Peyer's patch (tissue), 4 donors: ENCODE measurements at places on chromosomes 2 and 18. TPM values are rescaled to one million over a fixed set of nuclear protein-coding genes. Genes with fewer than 3 reads are reported as not detected.

DNA sequence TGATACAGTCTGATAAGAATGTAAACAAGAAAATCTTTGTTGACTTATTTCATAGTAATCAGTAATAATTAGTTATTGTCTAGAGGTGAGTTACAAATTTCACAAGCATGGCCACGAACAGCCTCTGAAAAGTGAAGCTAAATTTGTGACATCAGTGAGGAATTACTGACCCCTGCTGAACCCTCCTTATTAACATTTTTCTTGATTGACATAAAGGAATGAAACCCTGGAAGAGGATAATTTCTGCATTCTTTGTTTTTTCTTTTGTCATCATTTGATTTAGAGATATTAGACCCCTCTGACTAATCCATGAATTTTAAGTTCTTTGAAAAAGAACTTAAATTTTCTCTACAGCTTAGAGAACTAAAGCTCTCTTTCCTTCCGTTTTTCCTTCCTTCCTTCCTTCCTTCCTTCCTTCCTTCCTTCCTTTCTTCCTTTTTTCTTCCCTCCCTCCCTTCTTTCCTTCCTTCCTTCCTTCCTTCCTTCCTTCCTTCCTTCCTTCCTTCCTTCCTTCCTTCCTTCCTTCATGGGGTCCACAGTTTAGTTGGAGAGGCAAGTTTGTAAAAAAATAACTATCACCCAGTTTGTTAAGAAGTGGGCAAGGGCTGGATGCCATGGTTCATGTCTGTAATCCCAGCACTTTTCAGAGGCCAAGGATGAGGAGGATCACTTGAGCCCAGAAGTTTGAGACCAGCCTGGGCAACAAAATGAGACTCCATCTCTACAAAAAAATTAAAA lies 387.0 kb downstream of the MTX2 start:
- H3K4me1 ChIP-seq, result peaks cover 4% of the 10 kb centered on the region
- no peaks in the 10 kb centered on the region for H3K36me3 ChIP-seq
- no peak overlapping the region for H3K4me3 ChIP-seq
- no peak for DNase-seq

The SPIRE1 gene
- total RNA-seq, result 49.5 TPM

DNA sequence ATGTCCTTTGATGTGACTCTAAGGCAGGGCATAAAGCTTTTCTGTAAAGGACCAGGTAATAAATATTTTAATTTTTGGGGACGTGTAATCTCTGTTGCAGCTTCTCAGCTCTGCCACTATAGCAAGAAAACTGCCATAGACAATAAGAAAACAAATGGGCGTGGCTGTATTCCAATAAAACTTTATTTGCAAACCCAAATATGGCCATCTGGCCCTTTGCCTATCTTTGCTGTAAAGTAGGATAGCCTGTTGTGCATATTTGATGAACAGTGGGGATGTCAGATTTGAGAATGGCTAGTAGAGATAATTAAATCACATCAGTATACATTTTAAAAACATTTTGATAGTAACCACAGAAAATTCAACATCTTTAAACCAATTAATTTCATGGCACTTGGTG lies 95.6 kb upstream of the NOSTRIN start:
- H3K27ac ChIP-seq, result no peak overlapping the region
- H3K4me1 ChIP-seq, result peaks cover 39% of the 10 kb centered on the region
- no peak for DNase-seq
- H3K4me3 ChIP-seq, result no peak overlapping the region
- no peaks in the 10 kb centered on the region for H3K36me3 ChIP-seq
- no peaks in the 10 kb centered on the region for H3K27me3 ChIP-seq

The SLC5A7 gene
- not detected for total RNA-seq

DNA sequence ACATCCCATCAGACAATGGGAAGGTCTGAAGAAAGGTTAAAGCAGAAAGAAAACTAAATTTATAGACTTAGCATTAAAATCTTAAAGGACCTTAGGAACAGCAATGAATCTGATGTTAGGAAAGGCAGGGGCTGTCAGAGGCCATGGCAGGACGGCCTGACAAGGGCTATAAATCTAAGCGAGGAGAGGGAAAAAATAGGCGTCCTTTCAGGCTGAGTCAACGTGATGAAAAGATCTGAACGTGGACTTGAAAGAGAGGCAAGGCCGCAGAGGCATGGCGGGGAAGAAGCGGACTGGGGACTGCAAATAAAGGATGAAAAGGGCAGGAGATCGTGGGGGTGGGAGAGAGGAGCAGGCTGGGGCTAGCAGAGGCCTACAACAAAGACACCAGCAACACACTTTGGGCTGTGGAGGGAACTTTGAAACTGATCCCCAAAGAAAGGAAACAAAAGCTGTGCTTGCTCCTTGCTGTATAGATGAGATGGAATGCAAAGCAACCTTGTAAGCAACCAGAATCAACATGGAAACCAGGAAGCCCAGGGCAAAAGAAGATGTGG lies 145.6 kb downstream of the NRP2 start:
- DNase-seq, result no peak
- no peak overlapping the region for H3K27ac ChIP-seq
- H3K4me1 ChIP-seq, result no peaks in the 10 kb centered on the region
- H3K36me3 ChIP-seq, result no peaks in the 10 kb centered on the region
- no peak overlapping the region for H3K4me3 ChIP-seq

The TLX2 gene
- total RNA-seq, result 0.53 TPM

DNA sequence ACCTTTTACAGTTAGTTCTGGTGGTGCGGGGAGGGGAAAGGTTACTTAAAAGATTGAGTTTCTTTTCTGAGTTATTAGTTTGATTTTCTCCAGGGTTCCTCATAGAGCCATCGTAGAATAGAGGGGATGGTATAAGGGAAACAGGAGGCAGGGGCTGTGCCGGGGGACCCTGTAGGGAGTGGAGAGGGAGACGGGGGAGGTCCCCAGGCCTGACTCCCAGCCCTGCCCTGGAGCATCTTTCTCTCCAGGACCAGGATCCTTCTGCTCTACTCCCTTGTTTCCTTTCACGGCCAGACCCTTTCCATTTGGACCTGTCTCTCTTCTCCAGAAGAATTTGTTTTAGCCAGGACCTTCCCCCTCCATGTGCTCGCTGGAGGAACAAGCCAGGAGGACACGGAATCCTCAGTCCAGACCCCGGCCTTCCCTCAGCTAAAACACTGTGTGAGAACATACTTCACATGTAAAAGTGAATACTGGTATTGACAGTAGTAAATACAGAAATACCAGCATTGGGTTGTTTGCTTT lies 35.4 kb downstream of the DGKD start:
- no peaks in the 10 kb centered on the region for H3K27me3 ChIP-seq
- H3K36me3 ChIP-seq, result peaks cover 19% of the 10 kb centered on the region
- H3K27ac ChIP-seq, result no peak overlapping the region

DNA sequence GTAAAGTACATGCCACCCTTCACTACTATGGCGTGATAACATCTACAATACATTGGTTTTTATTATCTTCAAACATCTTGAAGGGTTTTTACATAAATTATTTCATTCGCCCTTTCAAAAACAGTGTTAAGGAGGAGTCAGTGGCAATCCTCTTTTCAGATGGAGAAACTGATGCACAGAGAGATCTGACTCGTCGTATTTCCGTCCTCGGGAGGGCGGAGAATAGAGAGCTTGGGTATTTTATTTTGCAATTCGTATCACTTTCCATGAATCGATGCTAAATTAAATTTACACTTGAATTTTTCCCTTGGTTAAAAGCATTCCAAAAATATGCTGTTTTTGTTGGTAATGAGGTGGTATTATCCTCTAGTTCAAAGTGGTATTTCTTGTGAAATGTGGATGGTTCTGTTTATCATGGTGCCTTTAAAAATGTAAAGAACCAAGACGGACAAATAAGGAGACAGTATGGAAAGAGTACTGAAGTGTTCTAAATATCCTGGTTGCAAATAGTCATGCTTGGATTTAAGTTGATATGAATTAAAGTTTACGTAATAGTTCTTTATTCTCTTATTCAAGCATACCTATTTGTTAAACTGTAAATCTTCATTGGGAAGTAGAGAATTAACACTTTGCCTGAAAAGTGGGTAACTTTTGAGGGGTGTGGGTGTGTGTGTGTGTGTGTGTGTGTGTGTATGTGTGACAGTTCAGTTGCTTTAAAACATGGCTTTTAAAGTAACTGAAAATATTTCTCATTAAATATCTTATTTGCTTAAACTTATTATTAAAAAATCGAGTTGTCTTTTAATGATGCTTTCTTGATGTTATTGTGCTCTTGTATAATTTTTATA lies 5.6 kb downstream of the PHLPP1 start:
- peaks cover 7% of the 10 kb centered on the region for H3K4me1 ChIP-seq
- H3K27me3 ChIP-seq, result no peaks in the 10 kb centered on the region
- H3K27ac ChIP-seq, result no peak overlapping the region
- no peak for DNase-seq
- no peak overlapping the region for H3K4me3 ChIP-seq

- H3K27me3 ChIP-seq, result no peaks in the 10 kb centered on the region
- no peak overlapping the region for H3K27ac ChIP-seq
- no peak for DNase-seq
- H3K36me3 ChIP-seq, result no peaks in the 10 kb centered on the region
Measured at GRCh38 chr2:231228223-231228622, 29.8 kb downstream of the ARMC9 start.

The HK2 gene
- total RNA-seq, result 14.6 TPM

The CIB4 gene
- total RNA-seq, result not detected

DNA sequence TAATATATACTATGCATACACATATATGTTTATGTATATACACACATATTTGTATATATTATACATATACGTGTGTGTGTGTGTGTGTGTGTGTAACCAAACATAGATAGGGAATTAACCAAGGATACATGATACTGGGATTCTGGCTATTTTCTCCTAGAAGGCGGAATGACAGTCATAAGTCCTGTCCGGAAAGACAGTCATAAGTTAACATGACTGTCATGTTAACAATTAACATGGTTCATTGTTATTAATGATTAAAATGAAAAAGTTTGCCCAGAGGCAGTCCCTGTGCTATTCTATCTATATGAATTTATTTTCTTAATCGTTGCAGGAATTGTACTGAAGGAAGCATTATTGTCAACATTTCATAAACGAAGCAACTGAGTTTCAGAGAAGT lies 450.7 kb upstream of the NXPH2 start:
- no peaks in the 10 kb centered on the region for H3K36me3 ChIP-seq
- no peaks in the 10 kb centered on the region for H3K4me1 ChIP-seq
- H3K4me3 ChIP-seq, result no peak overlapping the region
- DNase-seq, result no peak
- no peaks in the 10 kb centered on the region for H3K27me3 ChIP-seq
- no peak overlapping the region for H3K27ac ChIP-seq

GRCh38 chr2:45068571-45069140 lies 59.4 kb upstream of the SIX2 start:
- no peak for DNase-seq

DNA sequence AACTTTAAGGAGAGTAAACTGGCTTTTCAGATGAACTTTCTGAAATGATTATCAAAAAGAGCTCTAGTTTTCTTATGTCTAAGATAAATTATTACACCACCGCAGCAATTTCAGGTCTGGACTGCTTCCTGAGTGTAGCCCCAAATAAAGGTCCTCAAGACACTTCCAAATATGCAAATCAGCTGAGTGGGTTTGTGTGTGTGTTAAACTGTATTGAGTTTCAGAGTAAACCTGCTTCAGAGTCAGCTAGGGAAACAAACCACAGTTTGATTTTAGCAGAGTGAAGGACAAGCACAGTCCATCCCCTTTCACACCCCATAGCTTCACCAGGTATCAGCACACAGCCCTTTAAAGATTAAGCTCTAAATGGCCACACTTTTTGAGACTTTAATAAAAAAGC lies 168.7 kb downstream of the NRXN1 start:
- H3K4me1 ChIP-seq, result no peaks in the 10 kb centered on the region
- no peaks in the 10 kb centered on the region for H3K36me3 ChIP-seq
- H3K27me3 ChIP-seq, result no peaks in the 10 kb centered on the region
- DNase-seq, result no peak

- H3K27me3 ChIP-seq, result no peaks in the 10 kb centered on the region
- no peak overlapping the region for H3K27ac ChIP-seq
- H3K4me1 ChIP-seq, result no peaks in the 10 kb centered on the region
- no peaks in the 10 kb centered on the region for H3K36me3 ChIP-seq
Measured at GRCh38 chr2:133086176-133086575, 416.2 kb upstream of the LYPD1 start.

DNA sequence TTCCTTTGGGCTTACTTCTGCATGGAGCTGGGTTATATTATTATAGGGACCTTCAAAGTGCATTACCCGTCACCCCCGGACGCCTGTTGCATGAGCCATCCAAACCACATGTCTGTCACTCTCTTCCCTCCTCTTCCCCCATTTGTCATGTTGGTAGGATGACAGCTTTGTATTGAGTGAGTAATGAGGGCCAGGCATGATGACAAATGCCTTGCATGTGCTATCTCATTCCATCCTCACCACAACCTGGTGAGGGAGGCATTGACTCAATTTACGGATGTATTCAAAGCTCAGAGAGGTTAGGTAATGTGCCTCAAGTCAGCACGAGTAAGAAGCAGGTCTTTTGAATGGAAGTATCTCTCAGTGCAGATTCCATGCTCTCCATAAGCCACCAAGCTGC lies 510.5 kb upstream of the TNP1 start:
- H3K27me3 ChIP-seq, result no peaks in the 10 kb centered on the region
- no peak overlapping the region for H3K4me3 ChIP-seq

The RAB6C gene
- not detected for total RNA-seq

DNA sequence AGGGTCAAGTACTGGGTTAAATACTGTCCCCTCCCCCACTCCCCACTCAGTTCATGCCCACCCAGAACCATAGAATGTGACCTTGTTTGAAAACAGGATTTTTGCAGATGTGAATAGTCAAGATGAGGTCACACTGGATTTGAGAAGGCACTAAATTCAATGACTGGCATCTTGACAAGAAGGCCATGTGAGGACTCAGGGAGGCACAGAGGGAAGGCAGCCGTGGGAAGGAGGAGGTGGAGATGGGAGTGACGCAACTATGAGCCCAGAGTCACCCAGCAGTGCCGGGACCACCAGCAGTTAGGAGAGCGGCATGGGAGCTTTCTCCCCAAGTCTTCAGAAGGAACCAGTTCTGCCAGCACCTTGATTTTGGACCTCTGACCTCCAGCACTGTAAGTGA lies 257.3 kb downstream of the BCL2 start:
- no peaks in the 10 kb centered on the region for H3K36me3 ChIP-seq
- H3K27ac ChIP-seq, result no peak overlapping the region
- H3K4me1 ChIP-seq, result no peaks in the 10 kb centered on the region
- H3K27me3 ChIP-seq, result no peaks in the 10 kb centered on the region
- DNase-seq, result no peak
